ENCODE measurements at places on chromosomes 5 and 9. TPM values are rescaled to one million over a fixed set of nuclear protein-coding genes. Genes with fewer than 3 reads are reported as not detected.

DNA sequence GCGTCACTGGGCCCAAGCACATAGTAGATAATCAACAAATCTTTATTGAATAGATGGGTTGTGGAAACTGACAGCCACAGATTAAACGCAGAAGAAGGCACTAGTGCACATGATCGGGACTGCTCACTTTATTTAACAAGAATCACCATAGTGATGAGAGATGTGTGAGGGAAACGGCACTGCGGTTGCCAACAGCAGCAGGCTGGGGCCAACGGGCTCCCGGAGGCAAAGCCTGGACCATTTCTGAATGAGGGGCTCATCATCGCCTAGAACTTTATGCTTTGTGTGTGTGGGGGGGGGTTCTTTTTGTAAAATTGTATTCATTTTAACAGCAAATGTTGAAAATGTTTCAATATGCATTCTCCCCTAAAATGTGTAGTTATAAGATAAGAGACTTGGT is 61.9 kb upstream of the RUFY1 start:
- no peak for DNase-seq

DNA sequence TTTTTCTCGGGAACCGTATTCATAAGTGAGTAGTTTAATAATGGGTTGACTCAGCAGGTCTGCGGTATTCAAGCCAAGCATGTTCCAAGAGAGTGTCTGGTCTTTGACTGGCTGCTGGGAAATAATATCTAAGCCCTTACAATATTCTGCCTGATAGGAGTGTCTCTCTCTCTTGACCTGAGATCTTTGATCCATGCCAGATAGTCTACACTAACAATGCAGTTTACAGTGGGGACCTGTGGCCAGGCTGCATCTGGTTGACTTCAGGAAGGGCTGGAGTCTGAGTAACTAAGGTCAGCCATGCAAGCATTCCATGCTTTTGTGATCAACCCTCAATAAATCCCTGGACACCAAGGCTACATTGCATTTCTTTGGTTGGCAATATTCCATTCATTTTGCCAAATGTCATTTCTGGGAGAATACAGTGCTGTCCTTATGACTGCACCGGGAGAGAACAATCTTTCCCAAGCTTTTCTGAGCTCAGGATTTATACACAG is 195.5 kb downstream of the SEMA5A start:
- no peak for DNase-seq

DNA sequence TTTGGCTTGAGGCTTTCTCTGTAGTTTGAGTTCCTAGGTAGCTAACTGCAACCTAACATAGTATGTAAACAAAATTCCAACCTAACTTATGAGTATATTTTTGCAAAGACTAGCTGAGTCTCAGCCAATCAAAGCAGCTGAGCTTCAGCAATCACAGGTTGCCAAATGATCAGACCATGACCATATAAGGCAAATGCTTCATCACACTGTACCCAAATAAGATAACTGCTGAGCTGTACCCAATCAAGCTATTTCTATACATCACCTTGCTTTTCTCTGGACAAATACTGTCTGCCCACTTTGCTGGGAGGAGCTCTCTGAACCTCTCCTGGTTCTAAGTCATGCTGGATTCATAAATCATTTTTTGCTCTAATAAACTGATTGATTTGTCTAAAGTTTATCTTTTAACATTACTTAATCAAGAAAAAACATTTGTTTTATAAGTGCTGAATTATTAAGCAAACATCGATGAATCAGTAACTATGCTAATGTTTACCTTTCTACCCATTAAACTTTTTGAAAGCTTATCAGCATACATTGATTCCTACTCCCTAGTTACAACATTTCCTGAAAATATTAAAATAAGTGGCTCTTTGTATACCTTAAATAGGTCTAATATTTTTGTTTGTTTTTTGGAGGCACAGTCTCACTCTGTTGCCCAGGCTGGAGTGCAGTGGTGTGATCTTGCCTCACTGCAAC is 129.7 kb upstream of the PCA3 start:
- DNase-seq = no peak

GRCh38 chr9:88076286-88077070 is 61.8 kb downstream of the SPATA31C2 start:
- DNase-seq = peak; percentile 67

DNA sequence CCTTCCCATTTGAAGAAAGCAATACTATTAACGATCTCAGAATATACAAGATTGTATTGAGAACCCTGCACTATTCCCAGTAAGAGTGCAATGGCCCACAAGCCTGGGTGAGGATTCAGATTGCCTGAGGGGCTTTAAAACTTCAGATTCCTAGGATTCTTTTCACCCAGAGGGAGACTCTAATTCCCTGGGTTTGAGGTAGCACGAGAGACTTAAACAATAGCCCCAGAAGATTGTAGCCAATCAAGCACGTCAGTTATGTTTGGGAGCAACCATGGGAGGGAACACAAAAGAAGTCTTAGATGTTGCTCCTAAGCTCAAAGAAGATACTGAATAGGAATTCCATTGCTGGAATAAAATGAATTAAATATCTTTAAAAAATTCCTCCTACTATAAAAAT is 17.9 kb downstream of the MRPS27 start:
- no peak for DNase-seq

- peak; percentile 89 for DNase-seq
These were observed 25.3 kb downstream of the ZDHHC11B start for GRCh38 chr5:759111-759751.

GRCh38 chr5:140244525-140245025 is 58.3 kb downstream of the PFDN1 start:
- DNase-seq = peak; percentile 54

DNA sequence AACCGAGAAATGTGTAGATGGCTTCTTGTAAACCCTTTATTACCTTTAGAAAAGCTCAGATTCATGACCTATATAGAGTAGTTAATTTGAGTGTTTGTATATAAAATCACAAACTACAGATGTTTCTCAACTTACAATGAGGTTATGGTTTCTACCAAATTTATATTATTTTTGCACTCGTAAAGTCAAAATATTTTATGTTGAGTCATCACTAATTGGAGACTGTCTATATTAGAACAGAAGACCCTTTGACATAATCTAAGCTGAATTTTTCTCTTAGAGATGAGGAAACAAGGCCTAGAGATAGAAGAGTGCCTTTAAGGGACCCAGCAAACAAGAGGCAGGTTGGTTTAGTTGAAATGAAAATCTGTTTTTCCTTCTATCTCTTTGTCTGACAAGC is 20.0 kb upstream of the NMUR2 start:
- no peak for DNase-seq

GRCh38 chr9:115416299-115416698 is 298.3 kb upstream of the TNC start:
- DNase-seq = no peak

DNA sequence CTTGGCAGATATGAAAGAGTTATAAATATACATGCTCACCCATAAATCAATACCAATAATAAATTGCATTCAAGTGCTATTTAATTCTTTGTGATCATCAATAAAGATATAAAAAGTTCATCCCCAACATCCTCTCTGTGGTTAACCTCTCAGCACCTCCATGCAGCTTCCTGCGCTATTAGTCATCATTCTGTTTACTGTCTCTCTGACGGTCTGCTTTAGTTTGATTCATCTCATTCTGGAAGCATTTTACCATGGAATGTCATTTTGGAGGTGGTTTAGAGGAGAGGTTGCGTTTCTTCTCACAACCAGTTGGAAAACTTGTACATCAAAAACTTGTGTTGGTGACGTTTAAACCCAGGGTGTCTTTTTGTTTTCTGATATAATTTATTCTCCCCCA is 486.6 kb downstream of the BRINP1 start:
- DNase-seq = no peak

- DNase-seq = no peak
These were observed 191.4 kb downstream of the ARHGAP26 start for GRCh38 chr5:142961440-142962173.

DNA sequence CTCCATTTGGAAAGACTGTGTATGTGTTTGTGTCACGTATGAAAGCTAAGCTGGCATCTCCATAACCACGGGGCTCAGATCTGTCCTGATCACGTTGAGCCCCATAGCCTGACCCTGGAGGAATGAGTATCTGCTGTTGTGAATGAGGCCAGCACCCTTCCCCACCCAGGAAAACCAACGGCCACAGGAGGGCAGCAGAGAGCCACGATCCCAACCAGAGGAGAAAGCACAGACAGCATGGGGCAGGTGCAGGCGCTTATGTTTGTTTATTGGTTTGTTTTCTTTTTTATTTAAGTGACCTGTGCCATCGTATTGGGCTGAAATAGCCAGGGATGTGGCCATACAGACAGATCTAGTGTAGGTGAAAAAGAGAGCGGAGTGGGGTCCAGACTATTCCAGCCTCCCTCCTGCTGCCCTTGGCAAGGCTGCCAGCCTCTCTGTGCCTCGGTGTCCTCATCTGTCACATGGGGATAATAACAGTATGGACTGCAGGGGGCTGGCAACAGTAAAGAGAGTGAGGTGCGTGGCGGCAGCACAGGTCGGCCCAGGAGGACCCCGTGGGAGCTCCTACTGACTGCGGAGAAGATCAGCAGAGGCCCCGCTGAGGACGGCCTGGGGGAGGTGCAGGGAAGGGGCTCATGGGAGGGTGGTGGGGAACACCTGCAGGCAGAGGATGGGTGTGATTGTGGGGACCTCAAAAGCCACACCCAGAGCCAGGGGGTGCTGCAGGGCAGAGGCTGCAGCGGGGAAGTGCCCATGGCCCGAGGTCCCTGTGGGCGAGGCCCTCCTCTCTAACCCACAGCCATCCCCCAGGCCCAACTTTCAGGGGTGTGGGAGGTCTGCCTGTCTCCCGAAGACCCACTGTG is 12.1 kb downstream of the OR2V2 start:
- DNase-seq = peak; percentile 43

GRCh38 chr5:41707853-41708603 is 162.2 kb downstream of the OXCT1 start:
- DNase-seq = no peak

DNA sequence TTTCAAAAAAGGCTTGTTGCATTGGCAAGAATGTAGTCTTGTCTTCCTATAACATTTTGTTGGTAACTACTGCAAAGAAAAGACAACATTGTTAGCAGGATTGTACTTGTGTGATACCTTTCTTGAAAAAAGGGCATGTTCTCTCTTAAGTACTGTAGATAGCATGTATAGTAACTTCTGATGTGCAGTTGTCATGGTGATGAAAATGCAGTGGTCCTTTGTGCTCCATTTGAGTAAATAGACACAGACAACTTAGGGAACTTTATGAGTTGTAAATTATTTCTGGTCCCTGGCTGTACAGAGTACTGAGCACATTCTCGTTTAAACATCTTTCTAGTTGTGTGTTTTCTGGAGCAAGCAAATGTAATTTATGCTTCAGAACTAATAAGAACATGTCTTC is 103.3 kb downstream of the CD180 start:
- no peak for DNase-seq

DNA sequence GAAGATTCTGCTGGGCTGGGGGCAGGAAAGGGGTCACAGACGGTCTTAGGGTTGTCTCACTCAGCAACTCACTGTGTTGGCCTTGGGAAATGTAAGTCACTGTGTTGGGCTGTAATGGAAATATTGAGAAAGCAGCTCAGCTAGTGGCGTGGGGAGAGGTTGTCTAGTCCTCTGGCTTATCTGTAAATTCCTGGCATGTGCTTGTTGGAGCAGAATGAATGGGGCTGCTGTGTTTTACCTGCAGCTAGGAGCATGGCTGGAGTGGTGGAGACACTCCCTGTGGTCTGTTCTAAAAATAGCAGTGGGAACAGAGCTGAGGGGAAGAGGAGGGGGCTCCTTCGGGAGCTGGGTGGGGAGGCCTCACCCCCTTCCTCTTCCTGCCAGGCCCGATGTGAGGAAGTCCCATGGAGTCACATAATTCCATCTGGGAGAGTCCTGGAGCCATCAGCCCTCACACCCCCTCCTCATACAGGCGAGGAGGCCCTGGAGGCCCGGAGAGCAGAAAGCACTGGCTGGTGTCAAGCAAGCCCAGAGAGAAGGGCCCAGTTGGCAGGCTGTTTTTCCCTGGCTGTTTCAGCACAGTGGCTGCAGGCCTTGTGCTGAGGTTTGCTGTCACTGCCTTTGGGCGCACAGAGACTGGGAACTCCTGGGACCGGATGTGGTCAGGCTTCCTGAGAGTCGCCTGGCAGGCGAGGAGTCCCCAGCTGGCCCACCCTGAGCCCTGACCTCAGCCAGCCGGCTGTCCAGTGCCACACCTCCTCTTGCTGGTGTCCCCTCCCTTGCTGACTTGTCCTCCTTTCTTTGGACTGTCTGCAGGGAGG is 84.9 kb downstream of the RGS3 start:
- DNase-seq = no peak

DNA sequence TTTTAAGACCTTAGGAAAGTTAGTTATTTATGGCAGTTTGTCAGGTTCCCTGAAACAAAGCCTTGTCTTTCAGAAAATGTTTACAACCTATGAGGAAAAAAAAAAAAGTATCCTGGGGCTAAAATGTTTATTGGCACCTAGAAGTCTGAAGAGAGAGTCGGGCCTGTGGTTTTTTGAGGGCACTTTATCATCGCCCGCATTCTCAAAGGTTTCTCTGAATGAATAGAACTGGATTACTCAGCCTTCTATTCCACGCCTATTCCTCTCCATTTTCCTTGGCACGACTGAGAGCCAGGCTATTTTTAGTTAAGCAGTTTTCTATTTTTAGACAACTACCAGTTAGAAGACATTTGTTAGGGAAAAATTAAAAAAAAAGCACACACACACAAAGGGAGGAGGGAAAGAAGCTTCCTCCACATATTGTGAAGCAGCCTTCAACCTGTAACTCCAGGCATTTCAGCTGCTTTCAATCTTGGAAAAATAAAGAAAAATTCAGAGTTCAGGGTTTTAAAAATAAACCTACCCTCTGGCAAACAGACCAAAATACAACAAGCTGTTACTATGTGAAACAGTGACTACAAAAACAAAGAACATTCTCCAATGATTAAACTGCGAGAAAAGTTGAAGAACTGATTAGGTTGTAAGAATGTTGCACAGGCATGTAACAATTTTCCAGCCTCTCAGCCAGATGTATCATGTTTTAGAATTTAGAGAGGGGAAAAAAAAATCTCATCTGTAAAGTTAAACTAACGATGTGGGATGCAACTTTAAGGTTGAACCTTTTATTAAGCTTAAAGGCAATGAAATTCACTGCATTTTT is 97.0 kb downstream of the MEF2C start:
- DNase-seq = peak; percentile 43

- no peak for DNase-seq
These were observed 98.6 kb downstream of the PAM start for GRCh38 chr5:102853680-102854079.

GRCh38 chr5:159593518-159594073 is 263.3 kb upstream of the IL12B start:
- no peak for DNase-seq

GRCh38 chr9:135216791-135217441 is 129.4 kb downstream of the OLFM1 start:
- no peak for DNase-seq

DNA sequence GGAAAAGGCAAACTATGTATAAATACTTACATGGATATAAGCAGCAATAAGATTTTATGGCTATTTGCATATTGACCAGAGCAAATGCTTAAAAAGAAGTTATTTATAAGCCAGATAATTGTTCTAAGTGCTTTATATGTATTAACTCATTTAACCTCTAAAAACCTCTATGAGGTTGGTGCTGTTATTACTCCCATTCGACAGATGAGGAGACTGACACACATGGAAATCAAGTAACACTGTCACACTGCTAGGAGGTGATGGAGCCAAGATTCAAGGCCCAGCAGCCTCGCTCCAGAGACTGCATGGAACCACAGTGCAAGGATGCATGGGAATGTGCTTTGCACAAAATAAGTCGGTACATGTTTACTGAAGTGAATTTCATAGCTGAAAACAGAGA is 53.7 kb downstream of the C5 start:
- no peak for DNase-seq

Gene OTULINL
- 7.1 TPM for polyA plus RNA-seq

Gene AK8
- polyA plus RNA-seq = 1.1 TPM

Gene SLC36A2
- 0.03 TPM for polyA plus RNA-seq

Gene IL17B
- polyA plus RNA-seq = 3.7 TPM

Gene FOXD1
- 0.30 TPM for polyA plus RNA-seq

Gene FAM153A
- polyA plus RNA-seq = 0.66 TPM

Gene CDX1
- not detected for polyA plus RNA-seq

Measured in urinary bladder (tissue), 4 donors.